Smooth muscle cell of trachea (primary cell): ENCODE measurements at places on chromosomes 1 and 21. TPM values are rescaled to one million over a fixed set of nuclear protein-coding genes. Genes with fewer than 3 reads are reported as not detected.

Gene FAM72D
- under 0.01 and 1.3 TPM in 2 replicates for total RNA-seq

Gene FAM72A
- total RNA-seq, result 1.7 and 6.5 TPM in 2 replicates

Gene NPL
- total RNA-seq, result 1.3 and 2.8 TPM in 2 replicates

Gene HAO2
- not detected in 2 replicates for total RNA-seq

Gene LBR
- total RNA-seq, result 19.5 and 43.6 TPM in 2 replicates

Gene OR6K3
- under 0.01 TPM in 1 of 2 replicates, not detected in the other for total RNA-seq

Gene LRRC3
- 0.44 and 0.66 TPM in 2 replicates for total RNA-seq

Gene TMIGD3
- not detected in 2 replicates for total RNA-seq

Gene LYPD8
- not detected in 2 replicates for total RNA-seq

Gene KIF17
- total RNA-seq, result 1.5 and 4.1 TPM in 2 replicates

Gene OLFM3
- not detected in 2 replicates for total RNA-seq

Gene WNT9A
- total RNA-seq, result 1.7 and 3.5 TPM in 2 replicates

Gene FCGR1A
- not detected in 2 replicates for total RNA-seq

Gene S100A7
- total RNA-seq, result not detected in 2 replicates

Gene UBE2G2
- 58.6 and 98.6 TPM in 2 replicates for total RNA-seq

Gene HRNR
- not detected in 2 replicates for total RNA-seq

Gene ZNF593OS
- not detected in 2 replicates for total RNA-seq

Gene S100A12
- total RNA-seq, result not detected in 2 replicates

Gene PCSK9
- total RNA-seq, result 0.50 and 0.87 TPM in 2 replicates

Gene GBP6
- total RNA-seq, result under 0.01 and 0.15 TPM in 2 replicates

Gene TRNP1
- total RNA-seq, result 33.5 and 59.7 TPM in 2 replicates

Gene EGLN1
- total RNA-seq, result 38.4 and 57.9 TPM in 2 replicates

Gene CORT
- not detected in 2 replicates for total RNA-seq

Gene NT5C1A
- not detected in 2 replicates for total RNA-seq

Gene UROD
- total RNA-seq, result 193 and 219 TPM in 2 replicates

Gene LTN1
- 23.7 and 35.9 TPM in 2 replicates for total RNA-seq

Gene SPOCD1
- total RNA-seq, result 61.5 and 76.4 TPM in 2 replicates

Gene TMEM61
- total RNA-seq, result not detected in 2 replicates

Gene EBNA1BP2
- 51.3 and 74.9 TPM in 2 replicates for total RNA-seq

Gene LCE1A
- not detected in 2 replicates for total RNA-seq

Gene NIBAN1
- total RNA-seq, result 71.1 and 74.8 TPM in 2 replicates

Gene MORC3
- 30.7 and 31.9 TPM in 2 replicates for total RNA-seq
